NCI-H2029 (cell line): ENCODE measurements at places on chromosomes 1 and 21.

- no peak for DNase-seq
Observed at GRCh38 chr1:226748306-226748705, 9.2 kb upstream of the ITPKB start.

DNA sequence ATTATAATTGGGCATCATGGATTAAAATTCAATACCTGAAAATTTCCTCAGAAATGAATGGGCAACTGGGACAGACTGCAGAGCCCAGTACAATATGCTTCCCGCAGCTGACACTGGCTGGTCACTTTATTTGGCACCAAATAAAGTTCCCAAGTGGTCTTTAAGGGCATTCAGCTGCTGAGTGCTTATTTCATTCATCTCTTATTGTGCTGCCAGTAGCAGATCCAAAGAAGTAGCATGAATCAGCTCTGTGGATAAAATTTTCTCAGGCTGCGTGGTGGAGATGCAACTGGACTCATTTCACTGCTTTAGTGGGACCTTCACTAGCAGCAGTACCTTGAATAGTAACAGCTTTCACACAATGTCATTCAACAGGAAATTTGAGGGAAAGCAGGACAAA, 226.3 kb upstream of the ADGRL2 start:
- DNase-seq: no peak

DNA sequence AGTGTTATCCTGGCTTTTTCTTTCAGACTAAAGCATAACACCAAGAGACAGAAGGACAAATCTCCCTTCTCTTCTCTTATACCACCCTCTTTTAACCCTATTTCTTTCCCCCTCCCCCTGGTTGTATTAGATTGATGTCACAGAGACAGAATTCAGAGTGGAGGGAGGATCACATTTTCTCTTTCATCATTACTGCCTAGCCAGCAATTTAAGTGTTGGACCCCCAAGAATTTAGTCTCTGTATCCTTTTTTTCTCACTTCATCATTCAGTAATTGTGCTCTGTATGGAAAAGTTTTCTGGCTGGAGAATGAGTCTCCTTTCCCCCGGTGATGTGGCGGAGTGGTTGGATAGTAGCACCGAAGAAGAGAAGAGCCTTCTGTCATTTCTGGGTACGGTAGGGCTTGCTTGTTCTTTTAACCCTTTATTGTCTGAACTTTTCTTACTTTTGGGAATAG, 124.8 kb downstream of the CLEC20A start:
- DNase-seq: no peak

GRCh38 chr1:151060007-151060656, at the start of gene MLLT11:
Gene MLLT11, plus strand, starts transcription at chr1:151060397. Its CDS starts 6,828 bp downstream, at chr1:151067225.
- no peak for DNase-seq

DNA sequence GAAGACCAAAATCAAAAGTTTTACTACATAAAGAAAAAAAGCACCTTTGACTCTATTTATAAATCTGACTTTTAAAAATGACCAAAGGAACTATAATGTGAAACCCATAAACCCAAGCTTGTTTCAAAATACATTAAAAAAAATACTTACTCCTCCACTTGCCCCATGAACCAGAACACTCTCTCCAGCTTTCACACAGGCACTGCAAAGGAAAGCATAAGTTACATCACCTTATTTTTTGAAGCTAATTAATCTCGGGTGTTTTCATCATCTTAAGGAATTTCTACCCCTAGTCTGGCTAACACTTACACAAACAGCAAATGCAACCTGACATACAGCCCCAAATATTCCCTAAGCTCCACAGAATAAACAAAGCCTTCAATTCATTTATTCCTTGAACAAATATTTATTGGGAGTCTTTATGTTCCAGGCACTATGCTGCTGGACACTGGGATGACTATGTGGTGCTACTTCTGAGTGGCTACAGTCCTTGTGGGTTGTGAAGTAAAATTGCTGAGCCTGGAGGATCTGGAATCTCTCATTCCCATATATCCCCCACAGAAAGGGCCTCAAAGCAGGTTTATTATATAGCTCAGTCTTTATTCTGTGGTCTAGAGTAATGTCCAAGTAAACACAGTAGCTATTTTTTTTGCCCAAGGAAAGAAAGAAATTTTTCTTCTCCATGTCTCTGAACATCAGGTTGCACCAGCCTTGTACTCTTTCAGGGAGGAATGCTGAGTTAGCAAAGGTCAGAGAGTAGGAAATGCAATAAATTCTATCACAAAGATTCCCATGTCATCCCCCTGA, 18.2 kb downstream of the CRYZ start:
- no peak for DNase-seq

GRCh38 chr1:207882692-207883091, 28.2 kb downstream of the CD34 start:
- no peak for DNase-seq

- DNase-seq: no peak
Observed at GRCh38 chr1:3014050-3014440, 7.2 kb upstream of the ACTRT2 start.

GRCh38 chr21:39118061-39118460, 65.2 kb downstream of the PSMG1 start:
- no peak for DNase-seq

- DNase-seq: peak; percentile 63
Observed at GRCh38 chr1:64474665-64475439, 4.9 kb downstream of the CACHD1 start.

DNA sequence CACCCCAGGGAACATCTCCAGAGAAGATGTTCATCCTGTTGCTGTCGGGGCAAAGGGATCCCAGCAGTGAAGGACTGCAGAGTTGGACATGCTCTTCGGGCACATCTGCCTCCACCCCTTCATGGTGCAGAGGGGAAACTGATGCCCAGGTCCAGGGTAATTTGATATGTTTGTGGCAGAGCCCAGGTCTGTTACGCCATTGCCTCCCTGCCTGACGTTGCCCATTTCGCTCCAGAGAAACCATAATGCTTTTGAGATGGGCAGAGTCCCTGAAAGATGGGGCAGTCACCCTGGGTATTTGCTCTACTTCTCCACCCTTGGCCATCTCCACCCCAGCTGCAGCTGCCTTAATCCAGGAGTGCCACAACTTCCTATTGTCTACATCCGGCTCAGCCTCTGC, 290.4 kb upstream of the POU3F1 start:
- no peak for DNase-seq

GRCh38 chr1:151326619-151327222, 495 bp downstream of the PI4KB start:
- DNase-seq: no peak

DNA sequence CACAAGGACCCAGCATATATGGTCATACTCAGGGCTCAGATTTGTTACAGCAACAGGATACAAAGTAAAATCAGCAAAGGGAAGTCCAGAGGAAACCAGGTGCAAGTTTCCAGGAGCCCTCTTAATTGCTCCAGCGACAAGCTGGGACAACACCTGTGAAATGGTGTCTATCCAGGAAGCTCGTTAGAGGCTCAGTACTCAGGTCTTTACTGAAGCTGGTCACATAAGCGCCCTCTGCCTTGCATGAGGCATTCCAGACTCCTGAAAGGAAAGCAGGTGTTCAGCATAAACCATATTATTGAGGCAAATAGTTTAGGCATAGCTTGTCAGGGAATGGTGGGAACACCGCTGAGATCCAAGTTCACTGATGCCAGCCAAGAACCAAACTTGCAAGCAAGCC, 231.0 kb downstream of the SLC35F3 start:
- DNase-seq: no peak

DNA sequence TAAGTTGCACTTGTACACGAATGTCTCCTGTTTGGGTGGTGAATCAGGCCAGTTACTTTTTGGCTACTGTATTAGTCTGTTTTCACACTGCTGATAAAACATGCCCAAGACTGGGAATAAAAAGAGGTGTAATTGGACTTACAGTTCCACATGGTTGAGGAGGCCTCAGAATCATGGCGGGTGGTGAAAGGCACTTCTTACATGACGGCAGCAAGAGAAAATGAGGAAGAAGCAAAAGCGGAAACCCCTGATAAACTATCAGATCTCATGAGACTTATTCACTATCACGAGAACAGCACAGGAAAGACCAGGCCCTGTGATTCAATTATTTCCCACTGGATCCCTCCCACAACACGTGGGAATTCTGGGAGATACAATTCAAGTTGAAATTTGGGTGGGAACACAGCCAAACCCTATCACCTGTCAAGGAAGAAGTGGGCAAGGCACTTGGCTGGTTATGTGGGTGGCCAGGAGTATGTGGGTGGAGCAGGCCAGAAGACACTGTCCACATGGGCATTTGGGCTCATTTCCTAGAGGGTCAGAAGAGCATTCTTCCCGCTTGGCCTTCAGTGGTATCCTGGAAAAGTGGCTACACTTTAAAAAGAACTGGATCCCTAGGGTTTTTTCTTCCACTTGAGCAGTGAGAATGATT, 228.8 kb downstream of the HHAT start:
- DNase-seq: peak; percentile 10

- DNase-seq: no peak
Observed at GRCh38 chr21:42657676-42658319, 4.4 kb downstream of the PDE9A start.

DNA sequence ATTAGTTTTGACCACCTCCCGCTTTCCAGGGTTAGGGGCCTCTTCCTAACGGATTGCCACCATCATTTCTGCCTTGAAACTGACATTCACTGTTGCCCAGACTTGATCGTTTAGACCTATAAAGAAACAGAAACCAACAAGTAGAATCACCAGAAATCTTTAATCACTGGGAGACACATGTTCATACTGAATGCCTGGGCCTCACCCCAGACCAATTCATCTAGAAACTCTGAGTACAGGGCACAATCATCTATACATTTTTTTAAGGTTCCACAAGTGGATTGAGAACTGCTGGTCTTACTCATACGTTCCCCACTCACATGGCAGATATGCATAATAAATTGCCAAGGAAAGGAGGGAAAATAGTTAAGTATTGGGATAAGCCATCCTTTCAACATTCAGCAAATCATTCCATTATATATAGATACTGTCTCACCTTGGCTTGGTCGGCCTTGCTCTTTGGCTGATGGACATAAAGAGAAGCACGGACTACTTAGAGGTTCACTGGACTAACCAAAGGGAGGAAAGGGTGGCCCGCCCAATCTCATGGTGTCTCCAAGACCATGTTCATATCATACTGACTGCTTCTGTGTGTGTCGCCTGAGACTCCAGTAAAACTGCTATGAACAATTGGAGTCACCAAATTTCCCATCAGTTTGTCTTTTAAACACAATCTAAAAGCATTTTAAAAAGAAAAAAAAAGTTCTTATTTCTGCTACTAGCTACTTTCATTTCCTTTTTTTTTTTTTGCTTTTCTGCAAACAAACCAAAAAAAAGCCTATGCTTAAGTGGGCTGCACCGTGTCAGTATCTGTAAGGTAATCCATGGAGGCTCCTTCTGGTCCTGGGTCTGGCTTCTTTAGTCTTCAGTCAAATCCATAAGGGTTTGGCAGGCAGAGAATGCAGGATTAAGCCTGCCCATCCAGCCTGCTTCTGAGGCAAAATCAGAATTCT, 9.4 kb upstream of the TARBP1 start:
- no peak for DNase-seq

DNA sequence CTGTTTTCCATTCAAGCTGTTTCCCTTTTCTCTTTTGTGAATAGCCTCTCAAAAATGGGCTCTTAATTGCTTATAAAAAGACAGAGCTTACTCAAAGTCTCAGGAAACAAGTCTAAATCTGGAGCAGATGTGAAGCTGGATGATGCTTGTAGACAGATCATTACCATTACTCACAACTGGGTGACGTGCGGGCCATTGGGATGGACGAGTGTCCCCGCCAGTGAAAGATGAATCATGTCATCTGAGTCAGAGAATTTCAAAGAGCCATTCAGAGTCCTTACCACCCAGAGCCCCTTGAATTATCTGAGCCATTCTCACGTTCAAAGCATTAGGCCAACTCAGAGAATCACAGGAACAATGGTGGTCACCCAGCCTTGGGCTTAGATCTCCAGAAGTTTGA, 134.6 kb downstream of the HUNK start:
- DNase-seq: no peak

GRCh38 chr1:88210103-88210787, 473.8 kb upstream of the PKN2 start:
- DNase-seq: no peak

DNA sequence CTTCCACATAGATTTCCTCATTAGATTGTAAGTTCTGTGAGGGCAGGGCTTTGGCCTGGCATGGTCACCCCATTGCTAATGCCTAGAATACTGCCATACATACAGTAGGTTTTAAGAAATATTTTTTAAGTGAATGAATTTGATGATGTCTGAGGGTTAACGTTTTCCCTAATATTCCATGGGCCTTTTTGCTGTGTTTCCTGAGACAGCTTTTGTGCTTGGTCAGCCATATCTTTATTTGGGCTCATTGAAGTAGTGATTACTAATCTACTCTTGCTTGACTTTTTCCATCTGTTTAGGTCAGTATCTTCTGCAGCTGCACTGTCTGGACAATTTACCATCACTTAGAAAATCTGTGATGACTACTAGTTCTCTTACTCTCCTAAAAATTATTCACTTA, 3.5 kb downstream of the CDC42 start:
- no peak for DNase-seq

DNA sequence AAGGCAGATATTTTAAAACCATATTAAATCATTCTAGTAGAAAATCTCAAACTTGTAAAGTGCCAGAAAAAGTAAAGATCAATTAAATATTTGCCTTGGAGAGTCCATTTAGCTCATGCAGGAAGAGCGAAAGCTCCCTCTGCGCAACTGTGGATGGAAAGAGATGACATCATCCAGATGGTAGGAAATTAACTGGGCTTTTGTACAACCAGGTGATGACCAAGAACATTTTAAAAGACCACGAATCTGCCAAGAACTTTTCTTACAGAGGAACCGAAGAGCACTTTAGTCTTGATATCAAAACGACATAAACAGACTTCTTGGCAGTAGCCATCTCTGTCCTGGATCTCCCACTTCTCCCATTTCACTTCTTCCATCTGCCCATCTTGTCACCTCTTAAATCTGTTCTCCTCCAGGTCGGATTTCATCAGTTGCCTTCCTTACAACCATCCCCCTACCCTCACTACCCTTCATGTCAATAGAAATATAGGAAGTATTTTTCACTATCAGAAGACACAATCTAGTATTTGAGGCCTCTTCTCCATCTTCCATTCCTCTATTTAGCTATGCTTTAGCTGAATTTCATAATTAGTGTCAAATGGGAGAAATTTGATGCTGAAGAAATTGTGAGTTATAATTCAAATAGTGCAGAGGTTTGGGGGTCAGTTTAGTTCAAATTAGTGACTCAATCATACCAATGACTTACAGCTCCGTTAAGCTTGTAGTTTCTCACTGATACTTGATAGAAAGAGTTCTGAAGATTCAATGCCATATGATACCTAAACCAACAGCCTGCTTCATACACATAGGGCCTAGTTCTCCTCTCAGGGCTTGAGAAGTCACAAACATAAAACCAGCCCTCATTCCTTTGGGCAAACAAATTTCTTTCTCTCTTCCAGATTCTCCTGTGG, 22.0 kb upstream of the DNASE2B start:
- no peak for DNase-seq

GRCh38 chr1:115665319-115666096, 23.7 kb downstream of the VANGL1 start:
- peak; percentile 87 for DNase-seq

DNA sequence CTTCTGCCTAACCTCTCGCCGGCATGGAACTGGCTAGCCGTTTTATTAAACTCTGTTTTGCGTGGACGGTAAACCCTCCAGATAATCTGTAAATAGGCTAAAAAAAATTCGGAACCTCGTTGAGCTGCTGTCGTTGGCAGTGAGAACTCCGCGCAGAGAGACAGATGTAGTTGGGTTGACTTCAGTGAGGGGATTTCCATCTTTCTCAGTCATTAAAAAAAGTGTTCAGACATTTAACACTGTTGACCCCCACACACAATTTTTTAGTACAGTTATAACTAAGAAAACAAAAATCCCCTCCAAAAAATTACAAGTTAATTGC, 464 bp downstream of the PARK7 start:
- no peak for DNase-seq
